Mesenteric fat pad (tissue), 1 donor: ENCODE measurements at places on chromosomes 6 and 20. TPM values are rescaled to one million over a fixed set of nuclear protein-coding genes. Genes with fewer than 3 reads are reported as not detected.

DNA sequence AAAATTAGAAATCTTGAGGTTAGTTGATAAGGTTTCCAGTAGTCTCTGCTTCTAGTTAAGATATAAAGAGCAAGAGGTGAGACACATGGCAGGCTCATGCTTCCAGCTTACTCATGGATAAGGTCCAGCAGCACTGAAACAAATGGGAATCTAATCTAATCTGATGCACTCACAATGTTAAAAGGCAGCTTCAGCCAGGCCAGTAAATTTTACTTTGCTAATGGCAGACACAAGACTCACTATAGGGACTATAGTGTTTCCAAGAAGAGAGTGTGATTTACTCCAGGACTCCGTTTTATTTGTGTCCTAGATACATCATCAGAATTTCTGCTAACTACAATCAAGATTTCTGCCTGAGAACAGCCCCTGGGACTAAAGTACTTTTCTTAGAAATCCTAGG, 324.8 kb downstream of the SMOC2 start:
- no peak for DNase-seq

- DNase-seq, result no peak
Measured at GRCh38 chr6:106102967-106103727, 17.0 kb downstream of the PRDM1 start.

DNA sequence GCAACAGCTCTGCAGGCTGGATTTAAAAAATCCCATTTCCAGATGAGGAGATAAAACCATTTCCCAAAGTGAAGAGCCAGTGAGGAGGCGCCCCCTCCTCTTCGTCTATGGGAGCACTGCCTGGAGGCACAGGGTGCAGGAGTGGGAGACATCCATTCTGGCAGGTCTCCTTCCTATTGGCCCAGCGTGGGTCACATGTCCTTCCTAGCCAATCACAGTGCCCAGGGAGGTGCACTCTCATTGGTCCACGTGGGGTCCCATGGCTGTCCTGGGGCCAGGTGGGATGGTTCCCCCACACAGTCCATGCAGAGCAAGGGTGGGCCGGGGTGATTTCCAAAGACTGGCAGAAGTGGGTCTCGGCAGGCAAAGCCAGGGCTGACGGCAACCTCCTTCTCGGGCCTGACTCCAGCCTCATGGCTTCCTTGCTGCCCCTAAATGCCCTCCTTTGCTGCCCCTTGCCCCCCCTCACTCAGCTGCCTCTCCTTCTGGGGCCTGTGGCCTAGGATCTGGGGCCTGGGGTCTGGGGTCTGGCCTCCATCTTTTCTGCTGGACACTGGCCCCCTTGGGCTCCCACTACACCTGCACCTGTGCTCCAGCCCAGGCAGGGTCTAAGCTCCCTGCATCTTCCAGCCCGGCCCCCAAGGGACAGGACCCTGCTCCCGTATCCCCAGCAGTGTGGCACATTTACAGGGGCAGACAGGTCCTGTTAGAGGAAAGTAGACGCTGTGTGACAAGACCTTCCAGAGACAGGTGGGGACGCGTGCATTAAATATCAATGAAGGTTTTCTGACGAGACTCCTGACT, 231.7 kb downstream of the TAF4 start:
- DNase-seq, result no peak

DNA sequence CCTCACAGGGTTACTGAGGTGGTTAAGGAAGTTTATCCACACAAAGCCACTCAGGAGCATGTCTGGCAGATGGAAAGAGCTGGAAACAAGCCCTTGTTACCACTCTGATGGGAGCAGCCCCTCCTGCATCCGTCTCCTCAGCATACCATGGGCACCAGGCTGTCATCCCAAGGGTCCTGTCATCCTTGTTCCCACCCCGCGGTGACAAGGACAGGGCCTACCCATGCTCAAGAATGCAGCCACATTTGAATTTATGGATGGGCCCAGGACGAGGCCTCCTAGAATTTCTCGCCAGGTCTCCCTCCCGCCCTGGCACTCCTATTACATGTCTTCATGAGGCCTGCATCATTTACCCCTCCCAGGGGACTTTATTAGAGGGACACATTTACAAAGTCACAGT, 60.0 kb downstream of the NPEPL1 start:
- no peak for DNase-seq

- no peak for DNase-seq
Measured at GRCh38 chr20:57103146-57103800, 163.2 kb downstream of the BMP7 start.

GRCh38 chr6:127219869-127220268, 46.8 kb upstream of the RNF146 start:
- no peak for DNase-seq

GRCh38 chr6:137749696-137750211, 117.3 kb upstream of the TNFAIP3 start:
- no peak for DNase-seq

GRCh38 chr6:131652472-131652871, 15.4 kb downstream of the ENPP3 start:
- no peak for DNase-seq

- DNase-seq, result no peak
Measured at GRCh38 chr6:116362276-116362675, 8.5 kb upstream of the DSE start.

The PRDM13 gene
- total RNA-seq, result not detected

- no peak for DNase-seq
Measured at GRCh38 chr6:42032366-42032765, 18.0 kb upstream of the TAF8 start.

The SYTL3 gene
- 4.1 TPM for total RNA-seq

DNA sequence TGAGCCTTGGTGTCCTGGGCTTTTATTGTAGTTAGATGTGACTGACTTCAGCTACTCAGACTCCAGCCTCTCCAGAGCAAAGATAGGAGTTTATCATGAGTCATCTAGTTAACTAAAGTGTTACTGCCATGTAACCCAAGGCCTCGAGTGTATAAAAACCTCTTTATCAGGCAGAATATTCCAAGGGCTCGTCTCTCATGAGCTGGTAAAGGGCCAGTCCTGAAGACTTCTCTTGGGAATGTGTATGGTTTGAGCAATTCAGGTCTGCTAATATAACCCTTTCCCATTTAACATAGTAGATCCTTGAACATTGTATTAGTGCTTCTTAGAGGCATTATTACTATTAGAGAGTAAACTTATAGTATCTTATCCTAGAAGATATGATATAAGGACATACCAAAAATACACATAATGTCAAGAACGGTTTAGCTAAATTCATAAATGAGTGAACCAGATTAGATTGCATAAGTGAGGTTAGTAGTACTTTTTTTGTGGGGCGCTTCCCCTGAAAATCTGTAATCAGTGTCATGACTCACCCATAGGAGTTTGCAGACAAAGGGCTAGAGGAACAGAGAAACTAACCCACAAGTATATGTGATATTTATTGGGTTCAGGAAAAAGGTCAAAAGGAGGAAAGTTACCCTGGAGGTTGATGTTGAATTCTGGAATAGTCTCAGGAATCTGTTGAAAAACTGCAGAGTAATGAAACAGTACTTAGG, 16.0 kb downstream of the DSE start:
- no peak for DNase-seq

- no peak for DNase-seq
Measured at GRCh38 chr20:36548006-36548315, 6.6 kb downstream of the MYL9 start.

- DNase-seq, result no peak
Measured at GRCh38 chr20:59723108-59723500, 118.8 kb downstream of the PHACTR3 start.

GRCh38 chr6:168056892-168057527, 22.0 kb downstream of the FRMD1 start:
- DNase-seq, result no peak

The AARS2 gene
- 8.1 TPM for total RNA-seq

The ARFGEF3 gene
- 2.6 TPM for total RNA-seq

DNA sequence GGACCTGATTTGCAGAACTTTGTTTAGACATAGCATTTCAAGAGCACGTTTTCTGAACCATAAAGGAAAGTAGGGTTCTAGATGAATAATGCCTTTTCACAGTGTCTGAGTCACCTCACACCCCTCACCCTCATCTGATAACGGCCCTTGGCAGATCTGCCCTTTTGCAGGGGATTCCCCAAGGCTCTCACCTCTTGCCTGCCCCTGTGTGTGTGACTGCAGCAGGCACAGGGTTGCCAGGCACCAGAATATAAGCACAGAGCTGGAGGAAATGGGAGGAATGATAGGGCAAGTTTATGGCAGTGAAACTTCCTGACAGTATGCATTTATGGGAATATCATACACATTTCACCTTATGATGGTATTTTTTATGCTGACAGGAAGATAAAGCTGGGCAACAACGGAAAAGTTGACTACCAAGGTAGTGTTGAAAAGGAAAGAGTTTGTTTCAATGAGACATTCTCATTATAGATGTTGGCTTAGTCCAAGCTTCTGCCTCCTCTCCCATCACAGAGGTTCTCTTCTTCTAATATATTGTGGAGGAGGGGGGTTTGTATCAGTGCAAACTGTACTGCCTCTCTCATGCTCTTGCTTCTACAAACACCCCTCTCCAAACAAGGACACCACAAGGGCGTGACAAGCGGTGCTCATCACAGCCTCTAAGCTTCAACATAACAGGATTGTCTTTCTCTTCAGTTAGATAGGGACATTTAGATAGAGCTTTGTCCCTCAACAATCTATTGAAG, 101.5 kb upstream of the BACH2 start:
- no peak for DNase-seq

DNA sequence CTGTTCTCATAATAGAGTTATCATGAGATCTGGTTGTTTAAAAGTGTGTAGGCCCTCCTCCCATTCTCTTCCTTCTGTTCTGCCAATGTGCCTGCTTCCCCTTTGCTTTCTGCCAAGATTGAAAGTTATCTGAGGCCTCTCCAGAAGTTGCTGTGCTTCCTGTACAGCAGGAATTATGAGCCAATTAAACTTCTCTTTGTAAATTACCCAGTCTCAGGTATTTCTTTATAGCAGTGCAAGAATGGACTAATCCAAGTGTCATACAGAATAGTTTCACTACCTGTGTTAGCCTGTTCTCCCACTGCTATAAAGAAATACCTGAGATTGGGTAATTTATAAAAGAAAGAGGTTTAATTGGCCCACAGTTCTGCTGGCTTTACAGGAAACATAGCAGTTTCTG, 100.0 kb downstream of the CD24 start:
- DNase-seq, result no peak

The DYNLRB1 gene
- 131 TPM for total RNA-seq

DNA sequence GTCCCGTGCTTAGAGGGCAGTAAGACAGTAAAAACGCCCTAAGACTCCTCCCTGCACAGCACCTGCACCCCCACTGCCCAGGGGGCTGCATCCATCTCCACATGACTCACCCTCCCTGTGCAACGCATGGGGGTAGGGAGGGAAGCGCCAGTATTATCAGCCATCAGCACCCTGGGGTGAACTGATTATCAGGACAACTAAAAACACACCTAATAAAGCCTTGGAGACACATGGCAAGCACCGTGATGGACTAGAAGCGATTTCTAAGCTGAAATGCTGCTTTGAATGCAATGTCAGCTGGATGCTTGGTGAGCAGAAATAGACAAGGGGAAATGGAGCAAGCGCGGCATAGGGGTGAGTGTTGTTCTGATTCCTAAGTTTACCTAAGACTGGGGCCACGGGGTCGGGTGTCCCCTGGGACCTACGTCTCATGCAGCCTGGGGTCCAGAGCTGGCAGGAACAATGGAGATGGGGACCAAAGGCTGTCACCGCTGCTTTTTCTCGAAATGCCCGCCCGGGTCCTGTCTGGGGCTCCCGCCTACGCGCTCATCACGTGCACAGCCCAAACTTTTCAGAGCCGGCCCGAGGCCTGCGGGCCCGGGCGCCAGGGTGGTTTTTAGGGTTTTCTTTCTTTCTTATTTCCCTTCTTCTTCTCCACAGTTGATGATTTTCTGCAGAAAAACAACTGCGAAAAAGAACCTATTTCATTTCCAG, 702 bp upstream of the TNFAIP3 start:
- DNase-seq, result no peak

- no peak for DNase-seq
Measured at GRCh38 chr6:63963769-63964315, 328.2 kb downstream of the PHF3 start.

DNA sequence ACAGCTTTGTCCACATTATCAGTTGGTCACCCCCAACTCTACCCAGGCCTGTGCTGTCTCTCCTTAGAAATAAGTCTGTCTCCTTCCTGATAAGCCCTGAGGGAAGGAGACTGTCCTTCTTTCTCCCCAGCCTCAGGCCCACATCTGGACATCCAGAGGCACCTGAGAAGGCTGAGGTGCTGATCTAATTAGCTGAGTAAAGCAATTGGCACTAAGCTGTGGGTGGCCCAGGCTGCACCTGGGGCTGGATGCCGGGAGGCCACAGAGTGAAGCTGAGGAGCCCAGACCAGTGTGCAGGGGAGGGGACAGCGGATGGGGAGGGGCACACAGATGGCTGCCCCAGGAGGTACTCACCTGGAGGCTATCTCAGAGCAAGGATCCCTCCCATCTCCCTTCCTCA, 26.2 kb upstream of the BMP7 start:
- no peak for DNase-seq

The ASIP gene
- not detected for total RNA-seq

DNA sequence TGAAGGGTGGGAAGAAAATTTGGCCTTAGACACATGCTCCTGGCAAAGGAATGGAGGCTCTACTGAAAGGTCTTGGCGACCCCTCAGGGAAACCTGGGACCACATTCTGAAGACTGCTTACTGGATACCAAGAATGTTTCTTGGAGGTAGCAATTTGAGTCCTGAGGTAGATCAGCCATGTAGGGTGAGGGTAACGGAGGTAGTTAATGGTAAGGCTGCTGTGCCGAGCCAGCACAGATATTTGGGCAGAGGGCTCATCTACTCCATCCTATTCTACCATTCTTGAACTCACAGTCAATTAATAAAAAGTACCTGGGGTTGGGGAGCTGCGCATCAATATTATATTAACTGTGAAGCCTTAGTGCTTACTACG, 401 bp upstream of the PHF3 start:
- DNase-seq, result no peak

The RAB32 gene
- 33.2 TPM for total RNA-seq

DNA sequence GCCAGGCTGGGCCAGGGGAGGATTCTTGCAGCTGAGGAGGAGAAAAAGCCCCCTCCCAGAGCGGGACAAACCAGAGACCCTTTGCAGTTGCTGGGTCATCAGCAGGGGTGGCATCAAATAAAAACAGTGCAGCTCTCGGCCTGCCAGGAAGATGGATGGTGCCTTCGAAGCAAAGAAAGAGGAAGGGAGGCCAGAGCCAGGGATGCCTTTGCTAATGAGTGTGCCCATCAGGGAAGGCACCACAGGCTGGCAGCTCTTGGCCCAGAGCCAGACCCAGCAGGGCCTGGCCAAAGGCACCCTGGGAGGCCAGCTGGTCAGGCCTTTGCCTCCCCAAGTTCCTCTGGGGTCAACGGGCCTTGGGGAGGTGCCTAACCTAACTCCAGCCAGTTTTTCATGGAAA, 26.3 kb upstream of the ZNF318 start:
- DNase-seq, result no peak

- no peak for DNase-seq
Measured at GRCh38 chr6:27188885-27189418, 58.5 kb upstream of the PRSS16 start.

The SLC32A1 gene
- not detected for total RNA-seq

The CITED2 gene
- 70.8 TPM for total RNA-seq

The TSBP1 gene
- not detected for total RNA-seq

The TP53INP2 gene
- 16.8 TPM for total RNA-seq
